Stimulated activated CD8-positive, alpha-beta memory T cell treated with anti-CD3 and anti-CD28 coated beads, Interleukin-15, amount 100 ng/mL, for 24 hours (primary cell): ENCODE measurements at places on chromosomes 2 and 18.

DNA sequence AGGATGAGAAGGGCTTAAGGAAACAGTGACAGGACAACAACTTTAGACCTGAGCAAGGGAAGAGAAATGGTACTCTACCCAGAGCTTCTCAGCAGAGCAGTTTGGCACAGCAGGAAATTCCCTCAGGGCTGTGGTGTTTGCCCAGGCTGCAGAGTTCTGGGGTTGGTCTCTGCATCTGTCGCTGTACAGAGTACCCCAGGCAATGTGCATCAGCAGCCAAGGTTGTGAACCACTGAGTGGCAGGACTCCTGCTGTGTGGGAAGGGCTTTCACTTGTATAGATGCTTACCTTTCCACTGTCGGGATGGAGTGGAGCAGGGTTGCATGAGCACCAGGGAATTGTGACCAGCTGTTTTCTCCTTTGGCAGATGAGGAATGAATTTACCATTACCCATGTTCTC lies 21.2 kb downstream of the STAMBP start:
- DNase-seq: no peak

GRCh38 chr18:62372156-62372555 lies 47.0 kb downstream of the TNFRSF11A start:
- DNase-seq: no peak

DNA sequence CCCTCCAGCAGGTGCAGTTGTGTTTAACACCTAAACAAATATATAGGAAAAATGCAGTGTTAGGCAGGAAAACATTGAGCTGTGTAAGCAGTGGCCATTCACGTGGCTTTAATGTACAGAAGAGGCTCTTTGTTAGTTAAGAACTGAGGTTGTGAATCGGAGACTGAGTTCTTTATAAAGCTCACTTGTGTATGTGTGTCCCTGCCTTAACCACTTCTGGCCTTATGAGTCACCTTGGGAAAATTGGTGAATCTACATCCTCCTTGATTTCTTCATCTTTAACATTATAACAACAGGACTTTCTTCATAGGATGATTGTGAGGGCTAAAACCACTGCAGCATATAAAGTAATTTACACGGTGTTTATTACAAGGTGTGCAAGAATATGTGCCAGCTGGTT lies 188.4 kb upstream of the TPO start:
- no peak for DNase-seq

DNA sequence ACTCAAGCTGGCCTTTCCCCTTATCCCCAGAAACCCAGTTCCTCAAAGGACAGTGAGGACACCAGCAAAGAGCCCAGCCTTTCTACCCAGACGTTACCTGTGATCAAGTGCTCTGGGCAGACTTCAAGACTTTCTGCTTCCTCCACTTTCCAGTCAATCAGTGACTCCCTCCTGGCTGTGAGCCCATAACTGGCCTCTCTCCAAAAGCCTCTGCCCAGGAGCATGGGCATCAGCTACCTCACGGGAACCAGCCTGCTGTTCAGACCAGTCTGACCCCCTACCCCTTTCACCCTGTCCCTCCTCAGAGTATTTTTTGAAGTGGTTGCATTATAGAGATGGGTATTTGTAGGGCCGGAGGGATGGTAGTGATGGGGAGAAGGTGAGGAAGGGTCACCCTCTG lies 27.7 kb upstream of the CYP27A1 start:
- DNase-seq: no peak

DNA sequence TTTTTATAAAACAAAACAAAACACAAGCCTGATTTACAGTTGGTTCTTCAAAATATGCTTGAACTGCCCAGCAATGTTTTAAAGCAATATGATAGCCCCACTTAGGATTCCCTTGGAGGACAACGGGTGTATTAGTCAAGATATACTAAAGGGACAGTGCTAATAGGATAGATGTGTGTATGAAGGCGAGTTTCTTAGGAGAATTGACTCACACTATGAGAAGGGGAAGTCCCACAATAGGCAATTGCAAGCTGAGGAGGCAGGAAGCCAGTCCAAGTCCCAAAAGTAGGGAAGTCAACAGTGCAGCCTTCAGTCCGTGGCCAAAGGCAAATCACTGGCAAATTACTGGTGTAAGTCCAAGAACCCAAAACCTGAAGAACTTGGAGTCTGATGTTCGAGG lies 167.9 kb downstream of the CBLN2 start:
- no peak for DNase-seq

DNA sequence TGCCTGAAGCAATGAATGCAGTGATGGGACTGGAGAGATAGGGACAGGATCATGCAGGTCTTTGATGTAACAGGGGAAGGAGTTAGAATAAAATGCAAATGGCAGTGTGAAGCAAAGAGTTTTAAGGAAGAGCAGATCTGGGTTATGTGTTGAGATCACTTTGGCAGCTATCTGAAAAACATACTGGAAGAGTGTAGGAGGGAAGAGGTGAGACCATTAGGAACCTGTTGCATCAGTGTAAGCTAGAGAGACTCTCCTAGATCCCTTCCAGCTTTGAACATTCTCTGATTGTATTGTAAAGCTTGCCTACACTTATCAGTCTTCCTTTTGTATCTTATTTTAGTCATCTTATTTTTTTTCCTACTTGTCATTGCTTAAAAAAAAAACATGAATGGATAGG lies 10.5 kb downstream of the ACVR2A start:
- DNase-seq: no peak

DNA sequence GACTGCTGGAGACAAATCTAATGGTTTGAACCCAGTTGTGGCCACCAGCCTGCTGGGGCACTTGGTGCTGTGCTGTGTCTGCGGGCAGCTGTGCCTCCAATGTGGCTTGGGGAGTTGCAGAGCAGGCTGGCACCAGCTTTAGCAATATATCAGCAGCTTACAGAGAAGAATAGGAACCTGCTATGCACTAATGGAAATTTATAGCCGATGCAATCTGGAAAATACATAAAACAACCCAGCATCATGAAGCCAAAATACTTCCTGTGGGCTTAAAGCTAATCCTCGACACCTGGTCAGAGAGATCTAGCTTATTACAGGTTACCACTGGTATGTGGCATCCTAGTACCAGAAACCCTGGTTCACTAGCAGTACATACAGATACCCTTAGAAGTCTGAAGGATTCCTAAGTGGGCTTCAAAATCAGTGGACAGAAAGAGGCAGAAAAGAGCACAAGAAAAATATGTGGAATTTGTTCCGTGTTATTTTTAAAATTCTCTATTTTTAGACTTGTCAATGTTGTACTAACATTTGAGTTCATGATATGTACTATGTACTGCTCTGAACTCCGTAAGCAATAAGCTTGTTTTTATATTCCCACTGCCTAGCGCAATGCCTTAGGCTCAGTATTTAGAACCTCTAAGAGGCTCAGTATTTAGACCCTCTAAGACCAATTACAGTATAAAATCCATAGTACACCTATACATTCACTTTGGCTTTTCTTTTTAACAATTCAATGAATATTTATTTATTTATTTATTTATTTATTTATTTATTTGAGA lies 194.7 kb downstream of the UXS1 start:
- no peak for DNase-seq

GRCh38 chr2:158912765-158913164 lies 55.7 kb upstream of the TANC1 start:
- no peak for DNase-seq

DNA sequence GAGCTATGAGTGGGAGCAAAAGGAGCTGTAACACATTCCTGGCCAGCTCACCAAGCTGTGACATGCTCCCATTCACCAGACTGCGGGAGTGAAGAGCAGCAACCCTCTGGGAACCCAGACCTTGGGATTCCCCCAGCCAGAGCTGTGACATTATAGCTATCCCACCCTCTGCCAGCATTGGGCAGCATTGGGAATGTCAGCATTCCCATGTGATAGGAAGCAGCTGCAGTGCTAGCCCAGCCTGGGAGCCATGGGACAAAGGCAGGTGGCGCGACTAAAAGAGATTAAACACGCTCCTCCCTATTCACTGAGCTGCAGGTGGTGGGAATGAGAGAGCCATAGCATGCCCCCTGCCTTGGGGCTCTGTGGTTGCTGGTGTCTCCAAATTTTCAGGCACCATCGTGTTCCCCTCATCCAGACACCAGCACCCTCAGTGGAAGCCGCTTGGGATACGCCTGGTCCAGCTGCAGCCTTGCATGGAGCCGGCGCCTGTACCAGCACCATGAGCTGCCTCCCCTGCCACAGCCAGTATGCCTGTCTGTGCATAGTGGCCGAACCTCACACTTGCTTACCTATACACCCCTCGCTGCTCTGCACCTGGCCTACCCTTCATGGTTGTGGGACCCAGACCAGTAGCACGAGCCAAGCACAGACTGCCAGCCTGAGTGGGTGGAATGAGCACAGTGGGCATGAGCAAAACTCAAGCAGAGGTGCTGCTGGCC lies 695.6 kb upstream of the GCFC2 start:
- no peak for DNase-seq

- no peak for DNase-seq
These were observed 421.1 kb upstream of the CELF4 start for GRCh38 chr18:37986665-37987064.

GRCh38 chr18:76335859-76336640 lies 159.0 kb downstream of the ZNF516 start:
- DNase-seq: no peak

DNA sequence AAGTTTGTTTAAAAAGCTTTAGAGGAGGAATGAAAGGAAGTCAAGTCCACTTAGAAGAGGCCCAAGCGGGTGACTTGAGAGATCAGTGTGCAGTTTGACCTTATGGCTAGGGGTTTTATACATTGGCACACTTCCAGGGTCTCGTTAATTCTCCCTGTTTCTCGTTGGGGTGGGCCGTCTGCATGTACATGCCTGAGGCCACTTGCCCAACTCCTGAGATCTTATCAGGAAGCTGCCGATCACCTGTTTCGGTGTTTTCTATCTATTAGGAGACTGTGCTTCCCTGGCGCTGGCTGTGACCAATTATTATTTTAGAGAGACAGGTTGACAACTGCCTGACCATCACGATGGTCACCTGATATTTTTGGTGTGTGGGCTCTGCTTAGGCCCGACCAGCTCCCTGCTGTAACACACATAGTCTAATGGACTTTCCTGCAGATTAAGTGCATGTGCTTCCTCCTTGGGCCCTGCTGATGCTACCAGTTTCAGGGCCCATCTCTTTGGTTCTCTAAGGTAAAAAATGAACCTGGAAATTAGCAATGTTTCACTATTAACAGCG lies 31.0 kb upstream of the MSH6 start:
- no peak for DNase-seq

DNA sequence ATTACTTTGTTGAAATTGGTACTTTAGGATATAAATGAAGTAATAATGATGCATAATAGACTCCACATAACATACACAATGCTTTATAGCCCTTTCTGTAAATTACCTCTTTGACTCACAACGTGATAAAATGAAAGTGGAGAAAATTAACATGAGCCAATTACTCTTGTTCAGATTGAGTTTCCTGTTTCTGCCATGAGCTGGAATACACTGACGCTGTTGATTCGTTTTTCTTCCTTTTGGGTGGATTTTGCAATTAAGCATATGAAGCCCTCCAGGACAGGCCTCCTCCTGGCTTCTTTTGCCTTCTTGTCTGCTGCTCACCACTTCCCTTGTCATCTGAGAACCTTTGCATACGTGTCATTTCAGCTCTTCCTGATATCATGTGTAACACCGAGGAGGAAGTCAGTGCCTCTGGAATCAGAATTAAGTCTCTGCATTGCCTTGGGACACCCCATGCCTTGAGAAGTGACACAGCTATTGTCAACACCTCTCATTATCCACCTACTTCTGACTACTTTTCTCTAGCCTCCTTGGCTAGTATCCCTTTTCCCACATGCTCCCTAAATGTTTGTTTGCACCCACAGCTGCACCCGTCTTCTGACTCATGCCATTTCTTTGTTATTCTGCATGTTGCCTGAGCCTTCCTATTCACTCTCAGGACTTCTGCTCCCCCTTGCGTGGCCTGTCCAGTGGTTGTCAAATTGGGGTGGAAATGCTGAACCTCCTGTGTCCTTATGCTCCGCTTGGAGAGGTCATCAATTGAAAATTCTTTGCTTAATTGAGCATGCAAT lies 134.1 kb downstream of the FMNL2 start:
- no peak for DNase-seq

DNA sequence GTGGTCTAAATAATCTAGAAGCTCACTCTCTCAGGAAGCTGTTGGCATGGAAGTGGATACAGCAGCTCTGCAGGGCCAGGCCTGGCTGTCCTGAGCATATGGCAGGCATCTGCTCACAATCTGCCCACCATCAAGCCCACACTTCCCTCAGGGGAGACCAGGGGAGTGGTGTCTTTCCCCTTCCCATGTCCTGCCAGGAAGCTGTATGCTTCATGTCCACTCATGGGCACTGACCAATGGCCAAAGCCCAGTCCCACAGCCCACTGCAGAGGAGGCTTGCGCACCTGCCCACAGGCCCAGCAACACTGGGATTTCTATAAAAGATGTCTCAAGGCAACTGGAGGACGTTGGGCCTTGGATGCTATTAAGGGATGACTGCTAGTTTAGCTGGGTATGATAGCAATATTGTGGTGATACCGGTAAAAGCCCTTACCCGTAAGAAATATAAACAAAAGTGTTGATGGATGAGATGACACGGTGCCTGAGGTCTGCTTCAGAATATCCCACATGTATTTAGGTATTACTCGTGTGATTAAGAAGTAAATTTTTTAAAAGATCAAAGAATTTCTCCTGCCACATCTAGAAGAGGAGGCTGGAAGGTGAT lies 106.7 kb upstream of the CTDP1 start:
- no peak for DNase-seq

GRCh38 chr2:196479350-196479749 lies 160.2 kb upstream of the CCDC150 start:
- no peak for DNase-seq

DNA sequence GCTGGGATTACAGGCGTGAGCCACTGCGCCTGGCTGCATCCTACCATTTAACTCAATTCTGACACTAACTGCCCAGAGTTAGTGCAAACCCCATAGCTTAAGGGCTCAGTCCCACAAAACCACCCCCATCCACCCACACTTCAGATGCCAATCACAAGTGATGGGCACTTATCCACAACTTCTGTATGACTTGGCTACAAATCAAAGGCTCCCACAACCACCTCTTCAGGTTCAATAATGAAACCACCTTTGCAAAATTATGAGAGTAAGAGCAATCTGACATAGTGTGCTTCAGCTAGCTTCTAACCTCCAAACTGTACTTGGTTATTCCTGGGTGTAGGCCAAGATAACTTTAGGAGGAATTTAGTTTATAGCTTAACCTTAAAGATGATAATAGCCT lies 51.3 kb upstream of the SLC35F5 start:
- DNase-seq: no peak

DNA sequence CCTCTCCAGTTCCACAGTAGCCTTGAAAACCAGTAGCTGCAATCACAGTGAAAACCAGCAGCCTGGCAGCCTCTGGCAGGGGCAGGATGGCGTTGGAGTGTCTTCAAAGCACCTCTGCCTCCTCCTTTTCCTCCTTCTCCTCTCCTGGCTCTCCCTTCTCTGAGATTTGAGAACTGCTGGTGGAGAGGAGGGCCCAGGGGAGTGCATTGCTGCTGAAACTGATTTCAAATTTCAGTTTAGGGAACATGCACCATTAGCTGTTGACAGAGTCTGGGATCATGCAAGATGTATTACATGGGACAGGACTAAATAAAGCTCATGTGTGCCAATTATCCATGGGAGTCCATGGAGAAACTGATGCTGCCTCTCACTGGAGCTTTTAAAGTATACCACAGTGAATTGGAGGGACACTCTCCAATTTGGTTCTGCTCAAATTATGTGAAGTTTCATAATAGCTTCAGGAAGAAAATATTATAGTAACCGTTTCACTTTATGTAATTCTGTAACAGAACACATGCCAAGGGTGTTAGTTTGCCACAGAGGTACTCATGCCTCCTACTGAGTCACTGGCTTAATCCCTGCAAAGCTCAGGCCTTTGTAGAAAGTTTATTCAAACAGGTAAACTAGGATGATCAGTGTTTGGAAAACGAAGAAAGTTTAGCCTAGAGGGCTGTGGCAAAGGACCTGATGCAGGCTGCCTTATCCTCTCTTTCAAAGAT lies 146.1 kb downstream of the PRPF40A start:
- no peak for DNase-seq

- no peak for DNase-seq
These were observed 406.0 kb downstream of the TGIF1 start for GRCh38 chr18:3855966-3856365.
